ENCODE measurements at places on chromosomes 1 and 21.
A peak's percentile ranks its signal among the peaks of the same experiment; 100 is the strongest.

DNA sequence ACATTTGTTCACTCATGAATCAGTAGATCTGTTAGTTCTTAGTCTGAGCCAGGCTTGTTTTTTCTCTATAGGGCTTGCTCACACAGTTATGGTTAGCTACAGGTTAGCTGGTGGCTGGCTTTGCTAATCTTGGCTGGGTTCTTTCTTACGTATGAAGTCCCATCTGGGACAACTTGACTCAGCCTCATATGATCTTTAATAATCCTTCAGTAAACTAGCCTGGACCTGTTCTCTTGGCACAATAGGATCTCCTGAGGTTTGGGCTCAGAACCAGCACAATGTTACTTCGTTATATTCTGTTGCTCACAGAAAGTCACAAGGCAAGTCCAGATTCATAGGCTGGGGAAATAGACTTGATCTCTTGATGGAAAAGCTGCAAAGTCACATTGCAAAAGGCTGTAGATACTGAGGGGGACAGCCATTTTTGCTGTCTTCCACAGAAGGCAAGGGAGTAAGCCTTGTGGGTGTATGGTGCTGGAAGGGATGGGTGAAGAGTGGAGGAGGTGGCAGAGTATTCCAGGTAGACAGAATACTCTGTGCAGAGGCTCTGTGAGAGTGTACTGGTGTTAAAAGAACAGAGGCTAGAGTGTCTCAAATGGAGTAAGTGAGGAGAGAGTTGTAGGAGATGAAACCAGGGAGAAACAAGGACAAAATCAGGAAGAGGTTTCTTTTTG lies 24.4 kb downstream of the EFCAB7 start:
- no peak for DNase-seq

DNA sequence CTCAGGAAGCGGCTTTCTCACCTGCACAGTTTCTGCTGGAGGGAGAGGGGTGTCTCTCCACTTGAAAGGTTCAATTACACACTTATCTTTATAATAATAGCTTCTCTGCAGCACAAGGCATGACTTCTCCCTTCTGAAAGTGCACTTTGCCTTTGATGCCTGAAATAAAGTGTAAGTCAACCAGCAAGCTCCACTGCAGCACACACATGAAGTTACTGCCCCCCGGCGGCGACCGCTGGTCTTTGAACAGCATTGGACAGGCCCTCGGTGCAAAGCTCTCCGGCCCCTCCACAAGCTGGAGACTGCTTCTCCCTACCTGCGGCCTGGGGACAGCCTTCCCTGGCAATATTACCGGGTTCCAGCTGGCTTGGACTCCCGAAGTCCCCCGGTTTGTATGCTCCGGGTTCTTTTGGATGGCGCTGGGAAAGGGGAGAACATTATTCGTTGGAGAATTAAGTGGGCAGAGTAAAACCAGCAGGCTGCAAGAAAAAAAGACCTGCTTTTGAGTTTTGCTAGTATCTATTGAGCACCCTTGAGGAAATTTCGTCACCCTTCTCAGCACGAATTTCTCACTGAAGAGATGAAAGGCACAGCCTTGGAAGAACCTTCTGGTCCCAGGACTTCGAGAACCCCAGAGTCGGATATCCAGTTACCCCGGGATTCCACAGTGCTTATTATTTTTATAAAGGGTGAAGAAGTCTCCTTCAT lies 11.8 kb downstream of the RCAN1 start:
- DNase-seq: peak; percentile 60

DNA sequence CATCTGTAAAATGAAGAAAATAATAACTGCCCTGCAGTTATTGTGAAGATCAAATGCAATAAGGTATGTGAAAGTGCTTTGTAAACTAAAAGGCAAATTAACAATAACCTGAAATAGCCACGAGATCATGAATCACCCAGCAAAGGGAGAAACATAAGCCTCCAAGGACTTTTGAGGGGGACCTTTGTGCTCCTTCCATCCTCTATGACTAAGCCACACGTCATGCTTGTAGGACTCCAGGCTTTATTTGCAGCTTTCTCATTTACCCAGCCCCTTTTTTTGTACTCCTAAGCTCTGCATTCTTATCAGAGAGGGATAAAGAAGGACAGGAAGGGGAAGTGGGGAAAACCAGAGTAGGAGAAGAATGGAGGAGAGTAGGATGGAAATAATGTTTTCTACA lies 115.1 kb downstream of the PROX1 start:
- DNase-seq: no peak

DNA sequence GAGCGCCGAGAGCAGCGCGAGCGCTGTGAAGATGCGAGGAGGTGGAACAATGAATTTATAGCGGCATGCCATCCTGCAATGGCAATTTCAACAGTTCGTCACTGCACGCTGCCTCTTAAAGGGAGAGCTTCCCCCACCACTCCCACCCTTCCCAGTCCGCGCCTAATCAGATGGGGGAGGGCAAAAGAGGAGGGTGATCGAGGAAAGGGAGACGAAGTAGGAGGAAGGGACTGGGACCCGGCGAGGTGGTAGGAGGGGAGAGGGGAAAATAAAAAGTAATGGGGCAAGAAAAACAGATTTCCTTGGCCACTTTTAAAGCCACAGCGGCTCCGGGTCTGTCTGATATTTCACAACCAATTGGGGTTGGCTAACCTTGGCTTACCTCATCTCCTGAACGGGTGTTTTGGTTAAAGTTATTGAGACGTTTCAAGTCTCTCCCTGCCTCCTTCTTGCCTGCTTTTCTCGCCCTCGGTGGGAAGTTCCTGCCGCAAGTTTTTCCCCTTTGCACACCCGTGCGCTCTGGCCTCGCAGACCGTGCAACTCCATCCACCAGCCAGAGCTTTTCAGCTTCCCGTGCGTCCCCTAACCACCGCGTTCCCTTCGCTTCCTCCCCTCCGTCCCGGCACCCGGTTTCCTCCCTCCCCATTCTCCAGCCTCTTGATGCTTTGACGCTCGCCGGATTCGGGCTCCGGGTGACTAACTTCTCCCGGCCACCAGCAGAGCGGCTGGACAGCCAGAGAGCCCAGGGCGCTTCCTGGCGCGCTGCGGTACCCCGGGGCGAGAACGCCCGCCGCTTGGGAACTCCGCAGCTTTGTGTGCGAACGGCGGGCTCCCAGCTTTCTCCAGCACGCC lies at the start of gene ADAMTS5:
Gene ADAMTS5, minus strand, starts transcription at position 27 of the 852 bp plus-strand sequence. CDS start 697 bp downstream, outside the sequence.
- no peak for DNase-seq

- peak; percentile 49 for DNase-seq
Observed at GRCh38 chr1:46223472-46223943, 20.4 kb downstream of the LURAP1 start.

DNA sequence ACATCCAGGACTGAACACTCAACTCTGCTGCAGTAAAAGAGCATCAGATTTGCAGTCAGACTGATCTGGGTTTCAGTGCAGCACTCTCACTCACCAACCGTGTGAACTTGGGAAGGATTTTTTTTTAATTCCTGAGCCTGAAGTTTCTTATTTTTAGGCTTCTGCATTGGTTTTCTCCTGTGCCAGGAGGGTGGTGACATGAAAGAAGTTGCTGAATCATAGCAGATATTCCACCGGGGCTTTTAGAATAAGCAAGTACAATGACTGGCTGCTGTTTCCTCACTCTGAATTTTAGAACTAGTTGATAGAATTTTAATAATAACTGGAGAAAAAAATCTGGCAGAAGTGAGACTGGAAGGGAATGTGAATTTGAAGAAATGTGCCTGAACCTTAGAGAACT lies 11.6 kb downstream of the ADAM30 start:
- no peak for DNase-seq

- no peak for DNase-seq
Observed at GRCh38 chr1:84374991-84375696, 23.1 kb upstream of the DNASE2B start.

DNA sequence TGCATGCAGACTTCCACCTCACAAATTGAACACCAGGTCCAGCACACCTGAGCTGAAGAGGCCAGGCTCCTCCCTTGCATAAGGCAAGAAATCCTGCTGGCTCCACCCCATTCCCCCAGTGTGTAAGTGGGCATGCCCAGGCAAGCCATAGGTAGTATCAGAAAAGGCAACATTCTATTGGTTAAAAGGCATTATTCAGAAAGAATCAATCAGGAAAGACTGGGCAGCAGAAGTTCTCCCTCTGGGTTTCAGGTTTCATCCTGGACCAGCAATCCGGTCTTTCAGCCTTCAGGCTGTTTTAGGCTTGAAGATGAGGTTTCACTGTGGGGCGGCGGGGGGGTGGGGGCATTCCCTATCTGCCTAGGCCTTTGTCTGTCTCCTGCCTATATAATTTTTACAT lies 42.0 kb upstream of the LHX8 start:
- DNase-seq: no peak

GRCh38 chr21:42466700-42467099 lies 29.3 kb downstream of the RSPH1 start:
- no peak for DNase-seq

GRCh38 chr1:3543076-3544039 lies 68.0 kb downstream of the MEGF6 start:
- no peak for DNase-seq

DNA sequence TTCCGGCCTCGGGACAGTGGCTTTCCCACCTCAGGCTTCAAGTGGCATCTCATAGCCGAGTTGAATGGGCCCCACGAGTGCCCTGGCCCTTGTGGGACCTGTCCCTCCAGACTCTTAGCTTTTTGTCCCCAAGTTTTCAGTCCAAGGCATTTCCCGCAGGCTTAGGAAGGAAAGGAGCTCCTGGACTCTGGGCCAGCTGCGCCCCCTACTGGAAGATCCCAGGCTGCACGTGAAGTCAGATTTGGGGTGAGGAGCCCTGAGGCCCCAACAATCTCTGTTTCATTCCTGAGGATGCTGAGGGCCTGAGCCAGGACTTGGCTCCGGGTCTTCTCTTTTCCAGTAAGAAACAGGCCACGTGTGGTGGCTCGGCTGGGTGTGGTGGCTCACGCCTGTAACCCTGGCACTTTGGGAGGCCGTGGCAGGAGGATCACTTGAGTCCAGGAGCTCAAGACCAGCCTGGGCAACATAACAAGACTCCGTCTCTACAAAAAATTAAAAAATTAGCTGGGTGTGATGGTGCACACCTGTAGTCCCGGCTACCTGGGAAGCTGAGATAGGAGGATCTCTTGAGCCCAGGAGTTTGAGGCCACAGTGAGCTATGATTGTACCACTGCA lies 67.4 kb downstream of the ARHGEF10L start:
- DNase-seq: peak; percentile 58

GRCh38 chr1:44045064-44045463 lies 13.8 kb upstream of the SLC6A9 start:
- DNase-seq: no peak

GRCh38 chr1:57272150-57272549 lies 151.7 kb downstream of the DAB1 start:
- no peak for DNase-seq

DNA sequence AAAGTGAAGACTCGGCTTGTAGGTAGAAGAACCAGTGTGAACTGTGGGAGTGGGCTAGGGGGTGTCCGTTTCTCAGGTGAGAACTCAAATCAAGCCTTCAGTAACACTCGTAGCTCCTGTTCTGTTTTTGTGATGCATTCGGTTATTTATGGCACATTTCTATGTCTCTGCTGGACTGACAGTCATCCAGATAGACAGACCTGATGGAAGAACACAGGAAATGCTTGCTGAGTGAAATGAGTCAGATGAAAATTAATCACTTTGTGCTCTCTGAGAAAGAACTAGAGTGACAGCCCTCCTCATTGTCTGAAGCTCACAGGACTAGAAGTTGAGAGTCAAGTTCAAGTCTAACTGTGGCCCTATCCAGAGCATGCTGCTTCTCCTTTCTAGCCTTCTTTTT lies 360.1 kb upstream of the PLXNA2 start:
- no peak for DNase-seq

DNA sequence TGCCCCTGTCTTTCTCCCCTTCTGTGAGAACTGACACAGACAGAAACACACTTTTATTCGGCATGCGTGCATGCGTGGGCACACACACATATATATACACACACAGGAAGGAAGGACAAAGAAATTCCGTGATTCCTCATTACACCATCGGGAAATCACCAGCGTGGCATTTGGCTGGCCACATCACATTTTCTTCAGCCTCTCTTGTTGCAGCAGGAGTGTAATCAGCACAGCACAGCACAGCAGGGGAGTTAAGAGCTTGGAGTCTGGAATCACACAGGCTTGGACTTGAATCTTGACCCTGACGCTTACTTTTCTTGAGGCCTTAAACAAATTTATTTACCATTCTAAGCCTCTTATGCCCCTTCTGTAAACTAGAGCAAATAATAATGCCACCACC lies 45.3 kb upstream of the EPHA8 start:
- no peak for DNase-seq

GRCh38 chr1:46991083-46991923 lies 32.2 kb upstream of the CYP4X1 start:
- DNase-seq: no peak

- DNase-seq: no peak
Observed at GRCh38 chr21:26964170-26964778, 2.6 kb downstream of the ADAMTS5 start.

- no peak for DNase-seq
Observed at GRCh38 chr1:113459279-113459678, 69.0 kb downstream of the MAGI3 start.

DNA sequence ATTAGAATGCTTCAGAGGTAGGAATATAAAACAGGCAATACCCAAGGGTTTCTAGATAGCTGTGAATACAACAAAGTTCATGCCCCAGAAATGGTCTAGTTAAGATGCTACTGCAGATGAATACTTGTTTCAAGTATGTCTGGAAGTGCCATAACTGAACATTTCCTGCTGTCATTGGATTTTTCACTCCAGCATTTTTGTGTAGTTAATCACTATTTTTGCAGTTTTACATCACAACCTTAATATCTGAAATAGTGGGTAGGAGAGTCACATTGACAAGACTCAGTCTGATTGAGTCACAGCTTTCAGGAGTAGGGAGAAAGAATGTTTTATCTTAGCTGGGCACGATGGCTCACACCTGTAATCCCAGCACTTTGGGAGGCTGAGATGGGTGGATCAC lies 126.4 kb upstream of the C1orf21 start:
- DNase-seq: no peak

DNA sequence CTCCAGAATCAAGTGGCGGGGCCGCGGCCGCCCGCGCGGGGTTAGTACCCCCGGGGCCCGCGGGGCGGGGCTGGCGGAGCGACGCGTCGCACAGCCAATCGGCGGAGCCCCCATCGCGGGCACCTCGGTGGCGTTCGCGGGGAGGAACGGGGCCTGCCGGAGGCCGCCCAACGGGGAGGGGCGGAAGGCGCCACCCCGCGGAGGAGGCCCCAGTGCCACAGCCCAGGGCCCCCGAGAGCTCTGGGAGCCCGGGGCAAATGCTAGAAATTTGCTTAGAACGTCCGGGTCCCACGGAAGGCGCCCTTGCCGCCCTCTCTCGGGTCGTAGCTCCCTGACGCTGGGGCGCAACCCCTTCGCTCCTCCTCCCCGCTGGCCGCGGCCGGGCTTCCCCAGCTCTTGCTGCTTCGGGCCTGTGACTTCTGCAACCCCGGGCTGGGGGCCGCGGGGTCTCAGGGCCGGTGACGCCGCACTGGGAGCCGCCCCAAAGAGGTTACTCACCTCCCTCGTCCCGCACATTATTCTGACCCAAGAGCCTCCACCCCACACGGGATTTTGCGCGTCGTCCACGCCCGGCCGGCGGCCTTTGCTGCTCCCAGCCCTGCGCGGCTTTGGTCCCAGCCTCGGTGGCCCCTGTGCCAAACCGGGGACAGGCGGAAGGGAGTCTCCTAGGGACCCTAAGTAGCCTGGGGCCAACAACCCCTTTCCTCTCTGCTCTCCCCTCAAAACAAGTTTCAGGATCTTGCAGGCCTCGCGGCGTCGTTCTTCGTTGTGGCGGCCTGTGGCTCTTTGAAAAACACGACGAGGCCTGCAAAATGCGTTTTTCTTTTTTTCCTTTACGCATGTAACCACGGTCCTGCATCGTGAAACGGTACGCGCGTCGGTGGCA lies at the start of gene RUNX3:
Gene RUNX3, minus strand, starts transcription at position 17 of the 886 bp plus-strand sequence. CDS start 408 bp downstream, outside the sequence.
- peak; percentile 90 for DNase-seq
